ENCODE measurements at places on chromosomes 11 and 22.

DNA sequence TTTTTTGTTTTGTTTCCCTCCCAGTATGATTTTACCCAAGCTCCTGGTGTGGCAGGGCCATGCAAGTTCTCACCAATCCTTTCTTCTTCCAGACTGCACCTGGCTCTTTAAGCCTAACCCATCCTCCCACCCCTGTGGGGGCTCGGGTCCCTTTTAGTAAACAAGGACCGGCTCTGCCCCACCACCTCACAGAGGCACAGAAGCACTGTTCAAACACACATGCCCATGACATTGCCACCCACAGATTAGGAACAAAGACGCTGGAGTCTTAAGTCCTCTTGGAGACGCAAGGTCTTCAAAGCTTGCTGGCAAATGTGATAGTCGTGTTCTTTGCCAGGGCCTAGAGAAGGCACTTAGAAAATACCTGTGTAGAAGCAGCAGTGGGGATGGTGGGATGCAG, 18.9 kb downstream of the UQCR10 start:
- H3K27me3 ChIP-seq = no peaks in the 10 kb centered on the region
- no peak overlapping the region for H3K27ac ChIP-seq
- no peak for DNase-seq
- no peak overlapping the region for H3K4me3 ChIP-seq
- H3K36me3 ChIP-seq = peaks cover 18% of the 10 kb centered on the region

- H3K4me3 ChIP-seq = no peak overlapping the region
- H3K27me3 ChIP-seq = peaks cover 4% of the 10 kb centered on the region
- no peaks in the 10 kb centered on the region for H3K36me3 ChIP-seq
- DNase-seq = no peak
- no peaks in the 10 kb centered on the region for H3K4me1 ChIP-seq
These were observed 276.3 kb downstream of the CTTN start for GRCh38 chr11:70674605-70675004.

GRCh38 chr11:111541254-111542061, 938 bp downstream of the LAYN start:
- no peak overlapping the region for H3K27ac ChIP-seq
- no peaks in the 10 kb centered on the region for H3K36me3 ChIP-seq
- H3K4me1 ChIP-seq = peaks cover 38% of the 10 kb centered on the region
- peaks cover 29% of the 10 kb centered on the region for H3K27me3 ChIP-seq

- DNase-seq = no peak
- no peaks in the 10 kb centered on the region for H3K36me3 ChIP-seq
- H3K4me1 ChIP-seq = no peaks in the 10 kb centered on the region
- no peak overlapping the region for H3K4me3 ChIP-seq
- no peak overlapping the region for H3K27ac ChIP-seq
These were observed 58.4 kb downstream of the JRKL start for GRCh38 chr11:96448225-96448624.

- H3K27ac ChIP-seq = no peak overlapping the region
- H3K4me1 ChIP-seq = no peaks in the 10 kb centered on the region
- no peak for DNase-seq
- H3K4me3 ChIP-seq = no peak overlapping the region
- no peaks in the 10 kb centered on the region for H3K27me3 ChIP-seq
These were observed 16.8 kb upstream of the TEF start for GRCh38 chr22:41364955-41365354.

- H3K4me1 ChIP-seq = peaks cover 12% of the 10 kb centered on the region
- no peak for DNase-seq
- H3K27me3 ChIP-seq = peaks cover 2% of the 10 kb centered on the region
- peaks cover 13% of the 10 kb centered on the region for H3K36me3 ChIP-seq
These were observed 18.8 kb downstream of the PRPF19 start for GRCh38 chr11:60887556-60887955.

GRCh38 chr11:92152245-92152644, 72.4 kb upstream of the FAT3 start:
- no peak overlapping the region for H3K4me3 ChIP-seq
- no peak overlapping the region for H3K27ac ChIP-seq
- DNase-seq = no peak
- no peaks in the 10 kb centered on the region for H3K4me1 ChIP-seq
- H3K27me3 ChIP-seq = peaks cover 2% of the 10 kb centered on the region

GRCh38 chr11:119843877-119844276, 114.9 kb upstream of the NECTIN1 start:
- no peaks in the 10 kb centered on the region for H3K36me3 ChIP-seq
- DNase-seq = no peak
- no peak overlapping the region for H3K27ac ChIP-seq
- H3K4me1 ChIP-seq = no peaks in the 10 kb centered on the region
- no peak overlapping the region for H3K4me3 ChIP-seq

- no peak overlapping the region for H3K4me3 ChIP-seq
- no peaks in the 10 kb centered on the region for H3K36me3 ChIP-seq
- no peak overlapping the region for H3K27ac ChIP-seq
- DNase-seq = no peak
These were observed 5.0 kb upstream of the OR52E6 start for GRCh38 chr11:5846701-5847100.

- no peak overlapping the region for H3K27ac ChIP-seq
- H3K4me3 ChIP-seq = no peak overlapping the region
- H3K36me3 ChIP-seq = no peaks in the 10 kb centered on the region
- no peaks in the 10 kb centered on the region for H3K4me1 ChIP-seq
These were observed 200.8 kb downstream of the LUZP2 start for GRCh38 chr11:24697522-24698111.

GRCh38 chr22:45290410-45290936, 5.7 kb downstream of the UPK3A start:
- DNase-seq = no peak
- peaks cover 25% of the 10 kb centered on the region for H3K27me3 ChIP-seq
- H3K4me1 ChIP-seq = no peaks in the 10 kb centered on the region
- H3K4me3 ChIP-seq = no peak overlapping the region

Data from immature natural killer cell (primary cell).